ENCODE measurements at places on chromosomes 4 and X.

GRCh38 chr4:5012958-5013357 is 6.3 kb downstream of the CYTL1 start:
- no peak for DNase-seq

GRCh38 chrX:69133921-69134542 is 31.2 kb downstream of the PJA1 start:
- DNase-seq: no peak

- DNase-seq: no peak
Measured at GRCh38 chr4:46124773-46125413, 1.0 kb upstream of the GABRG1 start.

- DNase-seq: no peak
Measured at GRCh38 chr4:43089730-43090129, 197.2 kb downstream of the GRXCR1 start.

DNA sequence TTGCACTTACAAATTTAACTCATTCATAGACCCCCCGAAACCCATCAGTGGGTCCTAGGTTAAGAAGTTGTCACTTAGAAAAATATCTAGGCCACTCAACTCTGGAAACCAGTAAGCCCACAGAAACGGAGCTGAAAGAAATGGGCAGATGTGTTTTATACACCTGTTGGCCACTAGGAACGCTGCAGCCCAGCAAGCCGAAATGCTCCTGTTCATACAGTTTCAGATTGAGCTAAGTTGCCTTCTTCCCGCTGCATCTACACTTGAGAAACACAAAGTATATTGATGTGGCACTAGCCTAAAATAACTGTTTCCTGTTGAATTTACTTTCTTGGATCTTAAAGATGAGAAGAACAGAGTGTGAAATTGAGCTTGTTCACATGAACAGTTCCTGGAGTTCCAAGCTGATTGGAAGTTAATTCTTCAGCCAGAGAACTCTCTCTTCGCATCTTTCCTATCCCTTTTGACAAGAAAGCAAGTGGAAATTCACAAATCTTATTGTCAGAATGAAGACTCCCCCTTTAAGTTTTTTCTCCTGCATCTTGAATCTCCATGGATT is 174.1 kb downstream of the RBMX2 start:
- no peak for DNase-seq

DNA sequence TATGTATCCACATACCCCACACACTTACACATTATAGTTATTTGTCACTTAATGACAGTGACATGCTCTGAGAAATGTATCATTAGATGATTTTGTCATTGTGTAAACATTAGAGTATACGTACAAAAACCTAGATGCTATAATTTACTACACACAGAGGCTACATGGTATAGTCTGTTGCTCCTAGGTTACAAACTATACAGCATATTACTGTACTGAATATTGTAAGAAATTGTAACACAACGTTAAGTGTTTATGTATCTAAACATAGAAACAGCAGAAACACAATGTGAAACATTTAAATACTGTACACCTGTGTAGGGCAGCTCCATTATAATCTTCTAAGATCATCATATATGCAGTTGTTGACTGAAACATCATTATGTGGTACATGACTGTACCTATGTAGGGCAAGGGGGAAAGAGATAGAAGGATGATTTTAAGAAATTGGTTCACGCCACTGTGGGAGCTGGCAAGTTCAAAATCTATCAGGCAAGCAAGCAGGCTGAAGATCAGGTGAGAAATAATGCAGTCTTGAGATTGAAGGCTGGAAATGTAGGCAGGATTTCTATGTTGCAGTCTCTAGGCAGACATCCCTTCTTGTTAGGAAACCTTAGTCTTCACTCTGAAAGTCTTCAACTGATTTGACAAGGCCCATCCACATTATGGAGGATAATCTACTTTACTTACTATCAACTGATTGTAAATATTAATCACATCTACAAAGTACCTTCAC is 78.0 kb upstream of the CPEB2 start:
- no peak for DNase-seq

DNA sequence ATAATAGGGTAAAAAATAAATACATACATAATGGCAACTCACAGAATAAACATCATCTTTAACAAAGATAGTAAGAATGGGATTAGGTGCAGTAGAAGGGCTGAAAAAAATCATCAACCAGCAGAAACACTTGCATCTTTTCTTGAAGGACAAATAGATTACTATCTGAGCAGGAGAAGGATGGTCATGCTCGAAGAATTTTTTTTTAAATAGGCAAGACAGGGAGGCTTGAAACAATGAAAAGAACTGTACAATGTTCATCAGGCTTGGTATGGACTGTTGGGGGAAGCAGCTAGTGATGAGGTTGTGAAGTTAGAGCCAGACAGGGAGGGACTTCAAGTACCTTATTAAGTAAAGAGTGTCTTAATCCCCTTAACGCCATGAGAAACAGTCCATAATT is 167.4 kb upstream of the LDB2 start:
- no peak for DNase-seq

DNA sequence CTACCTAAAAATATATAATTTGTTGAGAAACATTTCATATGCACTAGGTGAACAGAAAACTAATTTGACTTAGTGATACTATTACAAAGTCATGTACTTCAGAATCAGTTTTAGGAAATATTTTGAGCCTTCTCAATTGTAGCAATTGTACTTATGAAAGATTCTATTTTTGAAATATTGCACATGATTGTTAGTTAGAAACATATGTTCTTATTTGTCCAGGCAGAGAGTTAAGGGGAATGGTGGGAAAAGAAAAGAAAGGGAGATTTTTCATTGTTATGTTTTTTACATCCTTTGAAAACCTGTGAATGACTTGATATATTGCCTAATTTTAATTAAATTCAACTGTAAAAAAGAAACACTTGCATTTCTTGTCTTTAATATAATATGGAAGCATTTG is 66.0 kb downstream of the GLRB start:
- no peak for DNase-seq

GRCh38 chr4:116223040-116223732 is 862.2 kb downstream of the TRAM1L1 start:
- no peak for DNase-seq

DNA sequence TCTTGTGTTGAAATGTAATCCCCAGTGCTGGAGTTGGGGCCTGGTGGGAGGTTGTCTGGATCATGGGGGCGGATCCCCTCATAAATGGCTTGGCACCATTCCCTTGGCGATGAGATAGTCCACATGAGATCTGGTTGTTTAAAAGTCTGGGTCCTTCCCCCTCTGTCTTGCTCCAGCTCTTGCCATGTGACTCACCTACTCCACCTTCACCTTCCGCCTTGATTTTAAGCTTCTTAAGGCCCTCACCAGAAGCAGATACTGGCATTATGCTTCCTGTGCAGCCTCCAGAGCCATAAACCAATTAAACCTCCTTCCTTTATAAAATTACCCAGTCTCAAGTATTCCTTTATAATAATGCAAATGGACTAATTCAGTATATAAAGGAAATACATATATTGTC is 111.5 kb downstream of the NR3C2 start:
- DNase-seq: no peak

DNA sequence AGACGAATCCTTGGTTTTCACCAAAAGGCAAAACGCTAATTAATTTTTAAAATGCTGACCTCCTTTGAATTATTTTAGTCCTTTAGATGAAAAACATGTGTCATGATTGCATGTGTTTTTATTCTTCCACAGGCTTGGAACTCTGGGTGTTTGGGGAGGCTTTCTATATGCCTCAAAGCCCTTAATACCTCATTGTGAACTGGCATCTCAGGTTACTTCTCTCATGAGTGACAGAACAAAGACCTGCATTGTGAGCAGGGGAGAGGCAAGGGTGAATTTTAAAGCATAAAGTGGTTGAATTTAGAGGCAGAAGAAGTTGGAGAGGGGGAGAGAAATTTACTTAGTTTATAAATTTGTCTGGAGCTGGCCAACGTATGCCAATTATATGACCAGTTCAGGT is 119.5 kb downstream of the ARSF start:
- no peak for DNase-seq

DNA sequence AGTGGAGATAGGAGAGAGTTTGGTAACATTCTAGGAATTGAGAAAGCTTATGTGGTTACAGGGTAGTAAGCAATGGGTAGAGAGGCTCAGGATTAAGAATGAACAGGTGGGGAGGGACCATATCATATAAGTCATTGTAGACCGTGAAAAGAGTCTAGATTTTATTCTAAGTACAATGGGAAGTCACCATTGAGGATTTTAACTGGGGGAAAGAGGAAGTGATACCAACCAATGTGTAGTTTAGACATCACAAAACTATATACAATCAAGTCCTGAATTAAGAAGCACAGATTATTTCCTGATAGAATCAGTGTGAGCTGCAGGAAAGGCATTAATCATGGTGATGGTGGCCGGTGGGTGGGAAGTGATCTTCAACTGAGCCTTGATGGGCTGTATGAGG is 178.3 kb upstream of the ZIC3 start:
- DNase-seq: no peak

DNA sequence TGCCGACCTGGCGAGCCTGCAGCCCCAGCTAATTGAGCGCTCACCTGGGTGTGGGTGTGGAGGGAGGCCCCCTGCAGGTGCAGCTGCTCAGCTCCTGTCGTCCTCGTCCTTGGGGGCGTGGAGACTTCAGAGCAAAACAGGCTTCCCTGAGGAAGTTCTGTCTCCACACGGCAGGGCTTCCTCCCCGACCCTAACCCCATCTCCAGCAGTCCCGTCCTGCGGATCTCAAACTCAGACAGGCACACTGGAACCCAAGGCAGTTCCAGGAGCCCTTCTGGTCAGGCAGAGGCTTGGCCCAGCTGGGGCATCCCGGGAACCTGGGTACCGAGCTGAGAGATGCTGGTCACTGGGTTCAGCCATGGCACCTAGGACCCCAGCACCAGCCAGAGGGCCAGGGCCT is 24.4 kb downstream of the TACC3 start:
- DNase-seq: no peak

GRCh38 chr4:128863312-128864075 is 54.0 kb downstream of the JADE1 start:
- no peak for DNase-seq

Measured in stimulated activated CD8-positive, alpha-beta memory T cell treated with anti-CD3 and anti-CD28 coated beads, Interleukin-2, amount 100 ng/mL, for 1 hour (primary cell).